Cardiac muscle cell (in vitro differentiated cells and primary cell): ENCODE measurements at places on chromosomes 16 and 17. TPM values are rescaled to one million over a fixed set of nuclear protein-coding genes. Genes with fewer than 3 reads are reported as not detected.

CORO7 gene
- 33.0 and 66.5 TPM in 2 replicates for total RNA-seq

AATK gene
- total RNA-seq = 13.8 and 21.9 TPM in 2 replicates

NOG gene
- 45.5 and 66.4 TPM in 2 replicates for total RNA-seq

MMP2 gene
- 37.5 and 44.3 TPM in 2 replicates for total RNA-seq

P2RX1 gene
- total RNA-seq = 1.9 and 3.2 TPM in 2 replicates

DPEP3 gene
- total RNA-seq = 0.07 TPM in 1 of 2 replicates, not detected in the other

TMEM238L gene
- not detected in 2 replicates for total RNA-seq

SLFN14 gene
- total RNA-seq = 0.07 and 0.21 TPM in 2 replicates

NOTUM gene
- total RNA-seq = 7.4 and 8.1 TPM in 2 replicates

CCL15 gene
- total RNA-seq = not detected in 2 replicates

CMTM1 gene
- 1.2 and 2.0 TPM in 2 replicates for total RNA-seq

KIAA0753 gene
- 11.3 and 13.5 TPM in 2 replicates for total RNA-seq

DNA sequence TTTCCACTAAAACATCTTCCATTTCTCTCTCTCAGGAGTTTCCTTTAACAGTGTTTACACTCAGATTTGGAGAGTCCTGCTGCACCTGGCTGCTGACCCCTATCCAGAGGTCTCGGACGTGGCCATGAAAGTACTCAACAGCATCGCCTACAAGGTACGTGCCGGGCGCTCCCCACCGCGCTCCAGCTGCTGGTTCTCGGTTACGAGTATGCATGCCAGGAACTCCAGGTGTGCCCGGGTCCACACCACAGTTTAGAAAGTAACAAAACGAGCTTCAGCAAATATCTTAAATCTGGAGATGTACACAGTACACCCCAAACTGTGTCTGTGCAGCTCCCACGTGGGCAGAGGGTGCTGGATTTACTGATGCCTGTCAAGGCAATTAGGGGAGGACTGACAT is 82.9 kb upstream of the CHMP6 start:
- DNase-seq = no peak

GRCh38 chr17:63399856-63400255 is 46.2 kb downstream of the CYB561 start:
- peak; percentile 73 for DNase-seq

GRCh38 chr17:69235338-69236058 is 6.9 kb upstream of the ABCA10 start:
- DNase-seq = peak; percentile 95

DNA sequence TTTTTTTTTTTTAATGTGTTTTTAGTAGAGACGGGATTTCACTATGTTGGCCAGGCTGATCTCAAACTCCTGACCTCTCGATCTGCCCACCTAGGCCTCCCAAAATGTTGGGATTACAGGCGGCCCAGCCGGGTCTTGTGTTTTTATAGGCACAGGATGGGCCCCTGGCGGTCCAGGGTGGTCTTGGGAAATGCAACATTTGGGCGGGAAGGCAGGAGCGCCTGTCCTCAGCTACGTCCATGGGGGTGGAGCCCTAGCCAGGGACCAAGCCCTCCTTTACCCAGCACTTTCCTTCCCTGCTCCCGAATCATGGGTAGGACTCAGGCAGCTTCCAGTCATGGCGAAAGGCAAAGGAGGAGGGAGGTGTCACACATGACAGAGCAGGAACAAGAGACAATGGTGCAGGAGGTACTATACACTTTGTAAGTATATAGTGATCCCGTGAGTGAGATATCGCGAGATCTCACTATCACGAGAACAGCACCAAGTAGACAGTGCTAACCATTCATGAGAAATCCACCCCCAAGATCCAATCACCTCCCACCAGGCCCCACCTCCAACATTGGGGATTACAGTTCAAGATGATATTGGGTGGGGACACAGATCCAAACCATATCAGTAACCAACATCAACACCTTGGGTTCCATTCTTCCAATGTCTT is 226.7 kb upstream of the WSCD1 start:
- no peak for DNase-seq

DNA sequence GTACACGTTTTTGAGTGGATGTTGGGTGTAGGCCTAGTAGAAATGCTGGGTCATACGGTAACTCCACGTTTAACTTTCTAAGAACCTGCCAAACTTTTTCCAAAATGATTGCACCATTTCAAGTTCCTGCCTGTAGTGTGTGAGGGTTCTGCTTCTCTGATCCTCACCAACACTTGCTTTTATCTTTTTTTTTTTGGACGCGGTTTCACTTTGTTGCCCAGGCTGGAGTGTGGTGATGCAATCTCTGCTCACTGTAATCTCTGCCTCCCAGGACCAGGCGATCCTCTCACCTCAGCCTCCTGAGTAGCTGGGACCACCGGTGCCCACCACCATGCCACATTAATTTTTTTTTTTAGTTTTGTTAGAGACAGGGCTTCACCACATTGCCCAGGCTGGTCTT is 23.5 kb downstream of the ZNF750 start:
- peak; percentile 17 for DNase-seq

- no peak for DNase-seq
Observed at GRCh38 chr16:64440421-64440831, 681.4 kb downstream of the CDH11 start.

GRCh38 chr17:74554909-74555308 is 9.0 kb upstream of the CD300C start:
- DNase-seq = no peak

DNA sequence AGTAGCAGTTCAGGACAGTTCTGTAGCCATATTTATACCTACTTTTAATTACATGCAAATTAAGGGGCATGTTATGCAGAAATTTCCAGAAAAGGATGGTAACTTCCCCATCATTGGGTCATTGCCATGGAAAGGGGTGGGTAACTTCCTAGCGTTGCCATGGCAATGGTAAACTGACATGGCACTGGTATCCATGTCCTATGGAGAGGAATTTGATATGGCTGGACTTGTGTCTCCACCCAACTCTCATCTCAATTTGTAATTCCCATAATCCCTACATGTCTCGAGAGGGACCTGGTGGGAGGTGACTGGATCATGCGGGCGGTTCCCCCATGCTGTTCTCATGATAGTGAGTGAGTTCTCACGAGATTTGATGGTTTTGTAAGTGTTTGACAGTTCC is 35.6 kb upstream of the CACNG4 start:
- no peak for DNase-seq

DNA sequence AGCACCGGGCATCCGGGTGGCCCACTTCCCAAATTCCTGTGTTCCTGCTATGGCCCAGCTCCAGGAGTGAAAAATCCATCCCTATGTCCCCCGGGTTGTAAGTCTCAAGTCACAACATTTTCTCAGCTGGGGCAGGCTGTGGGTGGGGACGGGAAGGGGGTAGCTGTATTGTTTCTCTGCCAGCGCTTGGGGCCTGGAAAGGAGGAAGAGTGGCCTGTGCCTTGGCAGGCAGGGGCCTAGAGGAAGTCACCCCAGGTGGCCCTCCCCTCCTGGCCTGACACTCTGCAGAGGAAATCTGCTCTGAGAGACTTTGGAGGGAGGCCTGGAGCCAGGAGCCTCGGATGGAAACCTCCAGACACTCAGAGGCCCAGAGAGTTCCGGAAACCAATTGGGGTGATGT is 10.6 kb upstream of the SCN4A start:
- no peak for DNase-seq

- no peak for DNase-seq
Observed at GRCh38 chr17:7138800-7139381, 24.3 kb upstream of the ASGR2 start.

GRCh38 chr16:23539984-23540816 is 16.9 kb downstream of the EARS2 start:
- DNase-seq = no peak

GRCh38 chr17:36705283-36705795 is 104.0 kb downstream of the MRM1 start:
- no peak for DNase-seq

DNA sequence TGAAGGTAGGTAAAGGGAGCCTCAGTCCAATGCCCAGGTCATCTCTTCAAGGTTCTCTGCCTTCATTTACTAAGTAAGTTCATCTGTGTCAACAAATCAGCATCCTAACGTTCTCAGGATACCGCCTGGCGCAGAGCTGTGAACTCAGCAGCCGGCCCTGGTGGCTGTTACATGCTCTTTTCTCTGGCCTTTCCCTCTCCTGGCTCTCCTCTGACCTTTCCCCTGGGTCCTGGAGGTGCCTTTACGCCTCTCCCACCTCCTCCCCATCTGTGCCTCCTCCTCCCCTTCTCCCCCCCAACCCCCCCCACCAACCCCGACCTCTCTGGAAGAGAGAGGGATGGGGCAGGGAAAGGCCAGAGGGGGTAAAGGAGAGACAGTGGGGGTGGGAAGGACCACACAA is 19.5 kb downstream of the COTL1 start:
- no peak for DNase-seq

DNA sequence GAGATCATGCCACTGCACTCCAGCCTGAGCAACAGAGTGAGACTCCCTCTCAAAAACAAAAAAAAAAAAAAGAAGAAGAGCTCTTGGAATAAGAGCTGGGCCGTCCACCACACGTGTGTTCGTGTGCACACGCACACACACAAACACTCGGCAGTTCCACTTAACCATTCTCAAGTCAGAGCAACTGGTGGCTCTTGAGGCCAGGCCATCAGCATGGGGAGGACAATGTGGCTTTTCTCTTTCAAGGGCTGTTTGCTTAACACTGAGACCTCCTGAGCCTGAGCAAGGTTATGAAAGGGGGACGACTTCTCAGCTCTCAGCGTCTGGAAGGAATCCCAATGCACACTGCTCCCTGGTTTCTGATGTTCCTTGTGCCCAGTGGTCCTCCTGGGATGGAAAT is 444.9 kb downstream of the SOX9 start:
- DNase-seq = no peak

DNA sequence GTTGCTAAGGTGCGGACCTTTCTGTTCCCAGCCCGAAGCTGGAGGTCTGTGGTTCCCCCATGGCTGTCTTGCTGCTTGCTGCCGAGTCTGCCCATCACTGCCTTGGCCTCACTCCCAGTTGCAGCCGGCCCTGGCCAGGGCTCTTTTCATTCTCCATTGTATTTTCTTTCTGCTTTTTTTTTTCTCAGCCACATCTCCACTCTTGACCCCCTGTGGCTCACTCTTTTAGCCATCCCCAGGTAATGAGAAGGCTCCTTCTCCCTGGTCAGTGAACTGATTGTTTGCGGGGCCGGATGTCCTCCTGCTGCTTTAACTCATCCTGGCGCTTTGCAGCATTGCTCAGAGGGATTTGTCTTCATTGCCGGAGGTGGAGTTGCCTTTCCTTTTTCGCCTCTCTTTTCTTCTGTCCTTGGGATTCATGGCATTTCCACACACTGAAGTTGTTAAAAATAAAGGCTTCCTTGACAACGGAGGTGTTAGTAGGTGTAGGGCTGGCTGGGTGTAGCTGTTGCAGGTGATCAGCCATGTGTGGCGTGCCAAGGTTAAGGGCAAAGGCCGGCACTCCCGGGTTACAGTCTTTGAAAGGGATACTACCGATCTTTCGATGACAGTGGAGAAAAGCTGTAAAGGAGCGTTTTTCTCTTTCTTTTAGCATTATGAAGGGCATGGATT is 34.1 kb downstream of the MAP2K6 start:
- DNase-seq = peak; percentile 37

- DNase-seq = no peak
Observed at GRCh38 chr16:56629531-56629930, 2.9 kb upstream of the MT1M start.

GRCh38 chr16:87441886-87442580 is 49.9 kb downstream of the MAP1LC3B start:
- DNase-seq = no peak

GRCh38 chr17:42457107-42457792 is 1.4 kb upstream of the ATP6V0A1 start:
- peak; percentile 25 for DNase-seq

DNA sequence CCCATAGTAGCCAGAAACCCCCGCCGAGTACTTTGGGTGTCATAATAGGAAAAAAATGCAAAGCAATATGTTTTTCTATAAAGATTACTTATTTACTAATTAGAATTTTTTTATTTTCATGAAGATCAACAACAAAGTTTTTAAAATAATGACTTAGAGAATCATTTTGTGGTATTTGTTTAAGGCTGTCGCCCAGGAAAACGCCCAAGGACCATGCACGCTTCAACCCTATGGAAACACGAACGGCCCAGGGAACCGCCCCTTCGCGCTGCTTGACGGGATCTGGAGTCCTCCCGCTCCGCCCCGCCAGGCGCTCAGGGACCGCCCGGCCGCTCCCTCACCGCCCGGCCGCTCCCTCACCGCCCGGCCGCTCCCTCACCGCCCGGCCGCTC is 408 bp upstream of the KPNA2 start:
- peak; percentile 97 for DNase-seq

DNA sequence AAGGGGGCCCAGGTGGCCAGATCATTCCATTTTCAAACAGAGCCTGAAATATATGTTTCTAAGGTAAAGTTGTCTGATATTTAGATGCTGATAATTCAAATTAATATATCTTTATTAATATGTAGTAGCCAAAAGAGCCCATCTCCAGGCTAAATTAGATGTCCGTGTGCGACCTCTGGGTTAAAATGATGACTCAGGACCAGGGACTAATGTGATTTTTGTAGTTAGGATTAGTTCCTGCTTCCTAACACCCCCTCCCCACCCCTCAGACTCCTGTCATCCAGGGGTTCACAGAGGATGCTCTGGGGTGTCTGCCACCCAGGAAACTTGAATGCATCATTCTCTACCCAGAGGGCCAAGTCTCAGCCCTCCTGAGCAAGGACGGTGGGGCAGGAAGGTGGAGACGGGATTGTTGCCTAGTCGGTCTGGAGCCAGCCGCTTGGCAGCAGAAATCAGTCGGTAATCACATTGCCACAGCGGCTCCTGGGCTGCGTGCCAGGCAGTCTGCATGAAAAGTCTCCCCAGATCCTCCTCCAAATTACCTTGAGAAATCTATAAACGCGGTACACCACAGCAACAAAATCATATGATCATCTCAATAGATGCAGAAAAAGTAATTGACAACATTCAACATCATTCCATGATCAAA is 29.8 kb downstream of the CNGB1 start:
- DNase-seq = no peak

- no peak for DNase-seq
Observed at GRCh38 chr16:89352091-89352681, 134.7 kb downstream of the ZNF778 start.

GRCh38 chr17:57402681-57403180 is 146.4 kb downstream of the MSI2 start:
- no peak for DNase-seq

- no peak for DNase-seq
Observed at GRCh38 chr17:2017274-2017941, 7.7 kb downstream of the RTN4RL1 start.

- peak; percentile 87 for DNase-seq
Observed at GRCh38 chr16:49560004-49560830, 186.6 kb downstream of the C16orf78 start.

- peak; percentile 80 for DNase-seq
Observed at GRCh38 chr16:69073181-69073702, 32.2 kb upstream of the HAS3 start.

DNA sequence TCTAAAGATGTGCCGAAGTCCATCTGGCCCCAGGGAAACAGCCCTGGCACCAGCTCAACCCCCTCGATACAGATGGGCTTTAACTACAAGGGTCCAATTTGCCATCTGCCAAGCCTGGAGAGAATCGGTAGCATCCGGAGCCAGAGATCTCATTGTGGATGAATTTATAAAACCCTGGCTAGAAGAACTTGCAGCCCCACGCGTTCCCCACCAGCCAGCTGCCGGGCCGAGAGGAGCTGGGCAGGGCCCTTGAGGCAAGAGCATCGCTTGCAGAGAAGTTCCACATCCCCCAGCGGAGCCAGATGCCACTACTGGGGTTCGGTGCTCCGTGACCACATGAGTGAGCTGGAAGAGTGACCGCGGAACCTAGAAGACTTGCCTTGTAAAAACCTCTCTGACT is 65.3 kb upstream of the NOL11 start:
- no peak for DNase-seq

- DNase-seq = no peak
Observed at GRCh38 chr17:36768394-36768793, 167.0 kb downstream of the MRM1 start.

GRCh38 chr17:17515934-17516930 is 20.0 kb upstream of the RASD1 start:
- no peak for DNase-seq

- DNase-seq = peak; percentile 85
Observed at GRCh38 chr17:36463916-36464764, 22.3 kb upstream of the ZNHIT3 start.
